Adrenal gland (tissue), 19 donors: ENCODE measurements at places on chromosomes 1 and 21. TPM values are rescaled to one million over a fixed set of nuclear protein-coding genes. Genes with fewer than 3 reads are reported as not detected.

DNA sequence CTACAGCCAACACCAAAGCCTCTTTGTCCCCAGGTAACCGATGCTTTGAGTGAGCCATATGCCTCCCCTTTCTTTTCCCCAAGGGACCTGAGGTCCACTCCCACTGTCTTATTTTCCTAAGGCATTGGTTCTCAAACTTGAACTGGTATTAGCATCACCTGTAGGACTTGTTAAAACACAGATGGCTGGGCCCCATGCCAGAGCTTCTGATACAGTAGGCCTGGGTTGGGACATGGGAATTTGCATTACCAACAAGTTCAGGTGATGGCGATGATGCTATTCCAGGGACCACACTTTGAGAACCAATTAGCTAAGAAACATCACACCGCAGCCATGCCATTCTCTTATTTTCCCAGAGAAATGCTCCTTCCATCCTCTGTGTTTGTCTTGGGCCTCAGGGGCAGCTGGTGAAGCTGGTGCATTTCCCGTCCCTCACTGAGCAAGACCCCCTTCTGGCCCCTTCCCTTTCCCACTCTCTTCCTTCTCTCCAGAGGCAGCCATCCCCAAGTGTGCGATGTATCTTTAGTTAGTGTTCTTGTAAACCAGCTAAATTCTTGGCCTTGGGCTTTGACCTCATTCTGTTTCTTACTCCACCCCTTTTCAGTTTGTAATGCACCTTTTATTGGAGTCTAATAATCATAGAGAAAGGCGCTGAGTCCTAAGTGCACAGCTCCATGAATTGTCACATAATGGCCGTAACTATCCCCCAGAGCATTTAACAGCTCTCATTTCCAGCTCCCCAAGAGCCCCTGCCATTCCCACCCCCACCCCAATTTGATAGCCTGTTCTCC lies 14.2 kb upstream of the TTC22 start:
- no peaks in the 10 kb centered on the region for H3K4me1 ChIP-seq
- H3K27ac ChIP-seq: no peak overlapping the region
- no peak for DNase-seq
- H3K36me3 ChIP-seq: no peaks in the 10 kb centered on the region
- no peak overlapping the region for H3K4me3 ChIP-seq

DNA sequence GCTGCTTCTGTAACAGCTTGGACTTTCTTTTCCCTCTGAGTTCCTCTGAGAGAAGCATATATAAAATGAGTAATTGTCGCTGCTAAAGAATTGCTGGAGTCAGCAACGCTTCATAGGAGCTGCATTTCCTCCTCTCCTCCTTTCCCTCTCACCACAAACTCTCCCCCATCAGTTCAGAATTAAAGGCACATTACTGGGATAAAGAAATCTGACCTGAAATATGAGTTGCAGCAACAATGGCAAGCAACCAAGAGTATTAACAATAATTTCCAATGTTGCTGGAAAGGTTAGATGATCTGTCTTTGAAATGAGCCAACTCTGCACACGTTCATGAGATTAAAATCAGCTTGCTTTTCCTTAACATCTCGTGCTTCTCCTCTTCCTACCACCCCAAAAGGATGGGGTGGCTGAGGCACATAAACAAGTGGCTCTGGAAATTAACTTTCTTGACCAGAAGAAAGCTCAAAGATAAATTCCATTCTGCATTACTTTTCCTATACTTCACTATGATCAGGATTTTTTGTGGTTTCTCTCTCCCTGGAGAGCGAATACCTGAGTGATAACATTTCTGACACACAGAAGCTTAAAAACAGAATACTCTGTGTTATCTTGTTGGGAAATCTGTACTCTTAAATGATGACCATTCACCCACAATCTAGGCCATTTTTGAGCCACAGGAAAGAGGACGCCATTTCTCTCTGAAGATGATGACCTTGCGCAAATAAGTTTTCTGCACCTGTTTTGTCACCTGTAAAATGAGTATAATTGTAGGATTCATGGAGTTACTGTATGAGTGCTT lies 90.2 kb downstream of the TGFBR3 start:
- no peaks in the 10 kb centered on the region for H3K27me3 ChIP-seq
- no peak overlapping the region for H3K4me3 ChIP-seq
- H3K4me1 ChIP-seq: peaks cover 76% of the 10 kb centered on the region
- H3K36me3 ChIP-seq: peaks cover 11% of the 10 kb centered on the region

GRCh38 chr1:208007319-208007937 lies 96.5 kb upstream of the CD34 start:
- H3K36me3 ChIP-seq: no peaks in the 10 kb centered on the region
- H3K27me3 ChIP-seq: no peaks in the 10 kb centered on the region
- H3K27ac ChIP-seq: no peak overlapping the region
- H3K4me1 ChIP-seq: no peaks in the 10 kb centered on the region

DNA sequence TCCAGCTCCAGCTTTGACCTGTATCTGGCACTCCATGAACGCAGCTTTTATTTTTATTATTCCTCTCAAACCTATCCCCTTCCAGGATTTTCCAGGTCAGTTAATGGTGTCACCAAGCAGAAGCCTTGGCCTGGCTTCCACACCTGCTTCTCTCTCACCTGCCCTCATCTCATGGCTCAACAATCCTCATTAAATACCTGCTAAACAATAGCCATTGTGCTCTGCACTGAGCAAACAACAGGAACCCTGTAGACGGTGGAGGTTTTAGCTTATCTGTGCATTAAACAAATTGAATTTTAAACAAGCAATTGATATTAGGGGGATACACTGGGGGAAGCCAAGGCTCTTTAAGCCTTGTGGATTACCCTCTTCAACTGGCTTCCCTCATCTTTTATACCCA lies 15.3 kb downstream of the PYCR2 start:
- no peak overlapping the region for H3K4me3 ChIP-seq
- DNase-seq: no peak
- H3K36me3 ChIP-seq: no peaks in the 10 kb centered on the region
- no peak overlapping the region for H3K27ac ChIP-seq

GRCh38 chr1:14924455-14925331 lies 228.9 kb upstream of the TMEM51 start:
- H3K27ac ChIP-seq: peak overlapping the region; percentile 73
- no peaks in the 10 kb centered on the region for H3K27me3 ChIP-seq
- DNase-seq: peak; percentile 73
- H3K4me3 ChIP-seq: peak overlapping the region; percentile 56

- H3K27ac ChIP-seq: no peak overlapping the region
- H3K36me3 ChIP-seq: no peaks in the 10 kb centered on the region
- H3K4me1 ChIP-seq: no peaks in the 10 kb centered on the region
- H3K4me3 ChIP-seq: no peak overlapping the region
- H3K27me3 ChIP-seq: no peaks in the 10 kb centered on the region
- no peak for DNase-seq
These were observed 16.9 kb downstream of the CRB1 start for GRCh38 chr1:197284966-197285365.

DNA sequence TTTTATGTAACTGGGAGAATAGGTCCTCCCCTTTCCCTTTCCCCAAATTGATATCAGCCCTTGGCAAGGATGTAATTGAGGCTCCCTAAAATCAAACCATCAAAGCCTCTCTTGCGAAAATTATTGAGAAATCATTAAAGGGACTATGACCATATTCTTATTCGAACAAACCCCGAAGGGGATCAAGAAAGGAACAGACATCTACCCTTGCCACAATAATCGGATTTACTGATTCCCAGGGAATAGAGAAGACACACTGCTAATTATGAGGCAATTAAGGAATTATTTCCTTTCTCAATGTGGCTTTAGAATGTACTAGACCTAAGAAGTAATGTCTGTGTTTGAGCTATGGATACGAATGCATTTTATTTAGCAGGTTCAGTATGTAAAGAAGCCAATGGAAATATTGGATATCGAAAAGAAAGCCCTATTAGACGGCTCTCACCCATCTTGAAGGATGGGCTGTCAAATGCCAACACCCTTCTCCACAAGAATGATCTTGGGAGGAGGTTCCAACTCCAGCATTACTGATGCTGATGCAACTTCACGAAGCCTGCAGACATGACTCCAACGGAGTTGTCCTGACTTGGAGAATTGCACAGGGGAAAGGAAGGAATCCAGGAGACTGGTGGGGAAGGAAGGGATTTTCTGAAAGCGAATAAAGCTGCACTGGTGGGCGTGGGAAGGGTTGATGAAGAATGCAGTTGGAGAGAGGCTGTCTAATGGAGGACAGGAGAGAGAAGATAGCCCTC lies 11.6 kb upstream of the PTPRF start:
- H3K27ac ChIP-seq: no peak overlapping the region
- H3K4me3 ChIP-seq: no peak overlapping the region
- H3K27me3 ChIP-seq: peaks cover 11% of the 10 kb centered on the region
- H3K4me1 ChIP-seq: no peaks in the 10 kb centered on the region
- H3K36me3 ChIP-seq: no peaks in the 10 kb centered on the region

DNA sequence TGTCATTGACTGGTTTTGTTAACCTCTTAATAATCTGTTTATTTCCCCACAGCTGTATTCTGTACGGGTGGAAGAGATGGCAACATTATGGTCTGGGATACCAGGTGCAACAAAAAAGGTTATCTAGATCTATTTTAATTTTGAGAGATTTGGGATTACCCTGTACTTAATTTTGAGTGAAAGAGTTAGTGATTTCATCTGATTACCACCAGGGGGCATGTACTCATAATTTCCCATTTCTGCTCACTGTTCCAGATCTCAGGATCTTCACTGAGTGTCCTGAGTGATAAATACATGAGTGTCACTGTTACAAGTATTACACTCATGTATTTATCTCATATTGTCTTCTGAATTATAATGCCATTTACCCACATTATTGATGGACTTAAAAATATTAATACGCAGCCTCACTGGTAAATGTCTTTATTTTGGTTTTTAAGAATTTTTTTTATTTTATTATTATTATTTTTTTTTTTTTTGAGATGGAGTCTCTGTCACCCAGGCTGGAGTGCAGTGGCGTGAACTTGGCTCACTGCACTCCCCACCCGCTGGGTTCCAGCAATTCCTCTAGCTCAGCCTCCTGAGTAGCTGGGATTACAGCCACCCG lies 27.4 kb downstream of the DTL start:
- H3K4me3 ChIP-seq: no peak overlapping the region
- H3K4me1 ChIP-seq: no peaks in the 10 kb centered on the region
- H3K27ac ChIP-seq: no peak overlapping the region

- no peak overlapping the region for H3K4me3 ChIP-seq
- H3K36me3 ChIP-seq: no peaks in the 10 kb centered on the region
- DNase-seq: no peak
- H3K27me3 ChIP-seq: no peaks in the 10 kb centered on the region
- no peak overlapping the region for H3K27ac ChIP-seq
- peaks cover 7% of the 10 kb centered on the region for H3K4me1 ChIP-seq
These were observed 31.7 kb downstream of the CHML start for GRCh38 chr1:241608379-241609033.

GRCh38 chr1:201900476-201900875 lies 11.8 kb downstream of the SHISA4 start:
- DNase-seq: no peak

GRCh38 chr1:65213271-65214023 lies 65.4 kb downstream of the AK4 start:
- H3K4me3 ChIP-seq: no peak overlapping the region
- H3K36me3 ChIP-seq: no peaks in the 10 kb centered on the region
- H3K4me1 ChIP-seq: no peaks in the 10 kb centered on the region
- no peak for DNase-seq
- no peaks in the 10 kb centered on the region for H3K27me3 ChIP-seq
- no peak overlapping the region for H3K27ac ChIP-seq

DNA sequence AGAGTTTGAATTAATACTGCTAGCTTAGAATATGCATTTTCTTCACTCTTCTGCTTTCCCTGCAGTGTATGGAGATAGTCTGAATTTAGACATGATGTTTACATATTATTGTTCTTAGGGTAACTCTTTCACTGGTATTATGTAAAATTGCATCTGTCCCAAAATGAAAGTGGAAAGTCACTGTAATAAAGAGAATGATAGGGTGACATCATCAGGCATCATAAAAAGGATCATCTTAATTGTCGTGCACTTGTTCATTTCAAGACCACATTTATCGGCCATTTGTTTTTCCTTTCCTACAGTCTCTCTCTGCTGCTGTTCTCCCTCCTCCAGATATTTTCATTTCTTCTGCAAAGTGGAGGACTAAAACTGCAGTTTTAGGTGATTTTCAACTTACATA lies 61.9 kb upstream of the ZNF281 start:
- DNase-seq: no peak
- H3K4me3 ChIP-seq: no peak overlapping the region
- H3K36me3 ChIP-seq: no peaks in the 10 kb centered on the region
- no peak overlapping the region for H3K27ac ChIP-seq
- H3K27me3 ChIP-seq: peaks cover 3% of the 10 kb centered on the region

- no peak overlapping the region for H3K4me3 ChIP-seq
- H3K36me3 ChIP-seq: no peaks in the 10 kb centered on the region
- DNase-seq: no peak
- no peak overlapping the region for H3K27ac ChIP-seq
- no peaks in the 10 kb centered on the region for H3K4me1 ChIP-seq
These were observed 90.6 kb upstream of the CNIH3 start for GRCh38 chr1:224525411-224526040.

GRCh38 chr1:194640322-194640721 lies 1453.9 kb upstream of the B3GALT2 start:
- H3K4me3 ChIP-seq: no peak overlapping the region
- no peaks in the 10 kb centered on the region for H3K4me1 ChIP-seq
- no peak overlapping the region for H3K27ac ChIP-seq
- no peaks in the 10 kb centered on the region for H3K36me3 ChIP-seq

- H3K36me3 ChIP-seq: no peaks in the 10 kb centered on the region
- H3K27ac ChIP-seq: no peak overlapping the region
- H3K4me1 ChIP-seq: peaks cover 11% of the 10 kb centered on the region
- DNase-seq: no peak
These were observed 2.3 kb downstream of the COL9A2 start for GRCh38 chr1:40314721-40315238.

GRCh38 chr1:90731382-90732050 lies 14.4 kb upstream of the BARHL2 start:
- peaks cover 66% of the 10 kb centered on the region for H3K27me3 ChIP-seq
- DNase-seq: no peak
- H3K4me1 ChIP-seq: no peaks in the 10 kb centered on the region
- no peaks in the 10 kb centered on the region for H3K36me3 ChIP-seq
- H3K27ac ChIP-seq: no peak overlapping the region

DNA sequence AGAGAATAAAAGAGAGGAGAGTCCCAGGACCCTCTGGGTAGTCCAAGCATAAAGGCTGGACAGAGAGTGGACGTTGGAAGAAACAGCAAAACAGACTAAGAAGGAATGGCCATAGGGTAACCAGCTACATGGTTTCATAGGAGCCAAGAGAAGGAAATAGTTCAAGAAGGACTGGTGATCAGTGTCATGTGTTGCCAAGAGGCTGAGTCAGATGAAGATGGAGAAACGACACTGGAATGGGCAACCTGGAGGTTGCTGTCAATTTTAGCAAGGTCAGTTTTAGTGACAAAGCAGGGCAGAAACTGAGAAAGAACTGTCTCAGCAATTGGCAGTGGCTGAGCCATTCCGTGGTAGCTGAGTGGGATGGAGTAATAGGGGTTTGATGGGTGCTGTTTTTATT lies 41.4 kb downstream of the HMGB4 start:
- no peak for DNase-seq
- H3K27ac ChIP-seq: no peak overlapping the region
- no peak overlapping the region for H3K4me3 ChIP-seq
- H3K4me1 ChIP-seq: no peaks in the 10 kb centered on the region

SELE gene
- polyA plus RNA-seq: 0.56 TPM

VWA1 gene
- 39.3 TPM for polyA plus RNA-seq

NR5A2 gene
- polyA plus RNA-seq: 0.40 TPM

TRPM2 gene
- polyA plus RNA-seq: 17.3 TPM

WDR4 gene
- polyA plus RNA-seq: 6.3 TPM

THEM5 gene
- not detected for polyA plus RNA-seq

LENEP gene
- polyA plus RNA-seq: not detected

VWA5B1 gene
- polyA plus RNA-seq: 0.24 TPM

NUDT4B gene
- 1.2 TPM for polyA plus RNA-seq

FCN3 gene
- 23.2 TPM for polyA plus RNA-seq

CD2 gene
- 1.2 TPM for polyA plus RNA-seq

SUSD4 gene
- polyA plus RNA-seq: 26.9 TPM

LAPTM5 gene
- polyA plus RNA-seq: 85.9 TPM

CACNA1S gene
- not detected for polyA plus RNA-seq

PADI2 gene
- 0.46 TPM for polyA plus RNA-seq

TMEM269 gene
- polyA plus RNA-seq: 0.09 TPM

KRTAP19-3 gene
- polyA plus RNA-seq: not detected

KCNK1 gene
- polyA plus RNA-seq: 3.6 TPM
